ENCODE measurements at places on chromosomes 6 and 20.

DNA sequence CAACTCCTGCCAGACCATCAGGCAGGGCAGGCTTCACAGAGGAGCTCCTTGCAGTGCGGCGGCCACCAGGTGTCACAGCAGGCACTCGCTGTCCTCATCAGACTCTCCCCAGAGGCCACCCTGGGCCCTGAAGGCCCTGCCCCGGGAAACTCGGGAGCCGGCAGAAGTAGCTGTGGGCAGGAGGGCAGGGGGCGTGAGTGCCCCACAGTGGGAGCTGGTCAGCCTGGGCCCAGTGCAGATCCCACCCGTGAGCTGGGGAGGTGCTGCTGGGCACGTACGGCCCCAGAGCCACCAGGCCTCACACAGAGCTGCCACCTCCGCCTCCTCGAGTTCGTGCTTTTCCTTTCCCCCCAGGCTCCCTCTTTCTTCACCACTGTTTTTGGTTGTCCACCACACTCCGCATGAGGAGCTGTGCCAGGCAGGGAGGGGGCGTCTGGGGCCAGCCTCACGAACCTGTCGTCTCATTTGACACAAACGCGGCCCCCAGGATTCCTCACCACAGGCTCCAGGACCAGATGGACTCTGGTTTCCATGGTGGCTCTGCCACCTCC is 33.8 kb downstream of the FRMD1 start:
- no peak for DNase-seq

DNA sequence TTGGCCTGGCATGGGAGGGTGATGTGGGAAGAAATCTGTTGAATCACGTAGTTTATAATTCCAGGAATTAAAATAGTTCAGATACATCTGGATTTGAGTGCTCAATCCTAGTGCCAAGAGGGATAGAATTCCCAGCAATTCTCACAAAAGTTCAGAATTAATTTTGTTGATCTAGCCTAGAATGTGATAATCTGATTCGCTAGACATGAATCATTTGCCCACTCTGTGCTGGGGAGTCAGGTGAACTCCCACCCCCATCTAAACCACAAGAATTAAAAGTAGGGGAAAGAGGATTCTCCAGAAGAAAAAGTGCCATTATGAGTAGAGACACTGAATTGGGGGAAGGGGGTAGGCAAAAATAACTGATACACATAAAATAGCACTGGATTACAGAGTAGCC is 85.0 kb downstream of the LIN28B start:
- DNase-seq: no peak

GRCh38 chr20:57210911-57211280 is 55.5 kb downstream of the BMP7 start:
- DNase-seq: no peak

GRCh38 chr6:120005292-120005976 is 655.9 kb upstream of the MAN1A1 start:
- DNase-seq: no peak

DNA sequence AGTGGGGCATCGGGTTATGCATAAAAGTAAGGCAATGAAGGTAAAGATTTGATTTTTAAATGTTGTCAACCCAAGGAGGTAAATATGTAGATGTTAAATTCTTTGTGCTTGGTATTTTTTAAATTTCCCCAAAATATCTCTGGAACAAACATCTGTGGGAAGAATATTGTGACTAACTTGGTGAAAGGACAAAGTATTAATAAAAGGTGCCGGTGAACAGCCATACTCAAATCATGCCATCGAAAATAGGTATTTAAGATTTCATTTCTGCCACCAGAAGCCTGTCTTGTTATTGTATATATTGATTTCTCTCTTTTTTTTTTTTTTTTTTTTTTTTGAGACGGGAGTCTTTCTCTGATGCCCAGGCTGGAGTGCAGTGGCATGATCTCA is 12.6 kb upstream of the ZBTB2 start:
- no peak for DNase-seq

- DNase-seq: no peak
Observed at GRCh38 chr20:3890398-3890751, 1.2 kb downstream of the PANK2 start.

DNA sequence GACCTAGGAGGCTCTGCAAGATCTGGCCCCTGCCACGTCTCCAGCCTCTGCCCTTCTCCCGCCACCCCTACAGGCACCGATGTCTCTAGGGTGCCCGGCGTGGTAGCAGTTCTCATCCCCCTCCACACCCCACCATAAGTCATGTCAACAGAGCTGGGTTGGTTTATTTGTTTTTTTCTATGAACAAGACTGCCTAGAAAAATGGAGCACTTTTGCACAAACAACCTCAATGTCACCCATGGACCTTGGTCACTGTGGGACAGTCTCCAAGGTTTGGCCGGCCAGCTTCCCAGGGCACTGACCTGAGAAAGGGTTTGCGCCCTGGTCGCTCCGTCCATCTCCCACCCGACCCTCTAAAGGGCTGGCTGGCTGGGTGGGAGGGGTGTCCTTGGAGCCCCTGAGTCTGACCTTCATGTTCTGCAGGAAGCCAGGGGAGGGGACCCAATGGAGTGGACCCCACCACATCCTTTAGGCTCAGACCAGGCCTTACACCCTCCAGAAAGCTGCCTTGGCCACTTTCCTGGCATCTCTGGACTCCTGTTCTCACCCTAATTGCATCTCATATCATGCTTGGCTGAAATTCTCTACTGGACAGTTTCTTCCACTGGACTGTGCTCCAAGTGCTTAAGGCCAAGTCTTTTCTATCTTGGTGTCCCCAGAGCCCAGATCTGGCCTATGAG is 104.8 kb upstream of the PTPN1 start:
- no peak for DNase-seq

GRCh38 chr20:48759631-48760245 is 68.1 kb downstream of the PREX1 start:
- DNase-seq: no peak

DNA sequence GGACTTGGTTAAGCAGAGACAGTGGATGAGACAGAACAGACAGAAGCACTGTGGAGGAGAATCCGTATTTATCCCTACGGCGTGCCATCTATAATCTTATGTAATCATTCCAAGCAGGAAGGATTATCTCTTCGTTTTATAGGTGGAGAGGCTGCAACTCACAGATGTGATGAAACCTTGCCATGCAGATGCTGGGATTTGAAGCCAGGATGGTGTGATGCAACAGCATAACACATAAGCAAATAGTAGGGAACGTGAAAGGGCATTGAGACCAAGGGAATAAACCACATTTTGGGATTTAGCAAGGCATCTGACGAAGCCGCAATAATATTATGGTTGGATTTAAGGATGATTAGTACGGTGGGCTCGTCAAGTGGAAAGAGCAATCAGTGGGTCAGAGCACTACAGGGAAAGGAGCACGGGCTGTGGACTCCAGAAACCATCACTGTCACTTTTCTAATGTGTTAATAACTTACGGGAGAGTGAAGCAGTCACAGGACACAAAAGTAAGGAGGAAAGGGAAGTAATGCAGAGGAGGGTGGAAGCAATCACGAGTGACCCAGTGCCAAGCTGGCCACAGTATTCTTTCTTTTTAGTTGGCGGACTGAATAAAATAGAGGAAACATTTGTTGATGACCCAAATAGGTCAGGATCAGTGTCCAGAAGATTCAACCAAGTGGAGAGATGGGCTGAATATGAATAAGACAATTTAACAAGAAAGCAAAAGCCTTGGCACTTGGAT is 119.6 kb upstream of the EDN1 start:
- no peak for DNase-seq

GRCh38 chr6:129567374-129567773 is 142.6 kb downstream of the ARHGAP18 start:
- peak; percentile 36 for DNase-seq

- DNase-seq: no peak
Observed at GRCh38 chr6:7628479-7628878, 38.5 kb downstream of the SNRNP48 start.

DNA sequence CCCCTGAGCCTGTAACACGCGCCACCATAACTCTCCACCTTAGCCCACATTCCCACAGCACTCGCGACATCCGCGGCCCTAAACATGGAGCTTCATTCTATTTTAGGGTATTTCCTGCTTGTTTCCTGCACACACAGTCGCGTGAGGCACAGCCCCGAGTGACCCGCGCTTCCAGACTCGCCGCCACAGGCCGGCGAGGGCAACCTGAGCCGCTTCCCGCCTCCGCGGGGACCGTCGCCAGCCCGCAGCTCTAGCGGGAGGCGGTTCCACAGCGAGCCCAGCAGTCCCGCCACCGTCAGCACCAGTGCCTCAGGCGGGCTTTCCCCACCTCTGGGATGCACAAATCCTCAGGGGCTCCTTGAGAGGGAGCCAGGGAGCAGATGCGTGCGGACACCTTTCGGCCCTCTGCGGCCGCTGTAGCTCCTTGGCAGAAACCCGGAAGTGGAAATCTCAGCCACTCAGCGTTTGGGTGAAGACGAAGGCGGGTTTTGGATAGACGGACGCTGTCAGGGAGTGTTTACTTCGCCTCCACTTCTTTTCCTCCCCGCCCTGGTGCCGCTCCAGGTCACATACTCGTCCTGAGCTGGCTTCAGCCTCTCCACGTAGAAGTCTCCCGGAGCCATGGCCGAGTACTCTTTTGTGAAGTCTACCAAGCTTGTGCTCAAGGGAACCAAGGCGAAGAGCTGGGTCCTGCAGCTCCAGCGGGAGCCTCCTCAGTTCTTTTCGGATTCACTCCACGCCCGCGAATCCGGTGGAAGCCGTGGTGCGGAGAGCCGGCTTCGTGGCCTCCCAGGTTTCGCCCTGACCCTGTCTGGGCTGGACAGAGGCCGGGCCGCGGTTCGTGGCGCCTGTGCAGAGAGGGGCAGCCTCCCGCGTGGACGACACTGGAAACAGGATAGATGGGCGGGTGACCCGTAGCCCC is 2177.4 kb upstream of the DEFB115 start:
- peak; percentile 14 for DNase-seq

- no peak for DNase-seq
Observed at GRCh38 chr6:38901802-38902522, 146.6 kb upstream of the GLP1R start.

- DNase-seq: no peak
Observed at GRCh38 chr6:71599359-71599758, 287.0 kb upstream of the RIMS1 start.

GRCh38 chr6:140344142-140344913 is 969.9 kb upstream of the CITED2 start:
- no peak for DNase-seq

GRCh38 chr20:40268321-40269075 is 420.5 kb downstream of the MAFB start:
- DNase-seq: no peak

DNA sequence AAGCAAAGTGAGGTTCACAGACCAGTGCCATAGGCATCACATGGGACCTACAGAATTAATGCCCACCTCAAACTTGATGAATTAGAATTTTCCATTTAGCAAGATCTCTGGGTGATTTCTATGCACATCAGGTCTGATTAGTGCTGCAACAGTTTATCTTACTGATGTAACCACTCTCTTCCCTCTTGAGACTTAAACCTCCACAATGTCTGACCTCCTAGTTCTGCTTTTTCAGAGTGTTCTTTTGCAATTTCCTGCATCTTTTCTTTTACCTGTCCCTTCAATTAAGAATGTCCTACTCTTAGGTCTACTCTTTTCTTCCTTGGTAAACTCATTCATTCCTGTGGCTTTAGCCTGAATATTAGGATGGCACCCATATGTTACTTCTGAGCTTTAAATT is 615.3 kb downstream of the TFAP2A start:
- no peak for DNase-seq

GRCh38 chr6:41679696-41680095 is 41.4 kb downstream of the MDFI start:
- no peak for DNase-seq

GRCh38 chr6:98366371-98366770 is 468.0 kb upstream of the POU3F2 start:
- no peak for DNase-seq

DNA sequence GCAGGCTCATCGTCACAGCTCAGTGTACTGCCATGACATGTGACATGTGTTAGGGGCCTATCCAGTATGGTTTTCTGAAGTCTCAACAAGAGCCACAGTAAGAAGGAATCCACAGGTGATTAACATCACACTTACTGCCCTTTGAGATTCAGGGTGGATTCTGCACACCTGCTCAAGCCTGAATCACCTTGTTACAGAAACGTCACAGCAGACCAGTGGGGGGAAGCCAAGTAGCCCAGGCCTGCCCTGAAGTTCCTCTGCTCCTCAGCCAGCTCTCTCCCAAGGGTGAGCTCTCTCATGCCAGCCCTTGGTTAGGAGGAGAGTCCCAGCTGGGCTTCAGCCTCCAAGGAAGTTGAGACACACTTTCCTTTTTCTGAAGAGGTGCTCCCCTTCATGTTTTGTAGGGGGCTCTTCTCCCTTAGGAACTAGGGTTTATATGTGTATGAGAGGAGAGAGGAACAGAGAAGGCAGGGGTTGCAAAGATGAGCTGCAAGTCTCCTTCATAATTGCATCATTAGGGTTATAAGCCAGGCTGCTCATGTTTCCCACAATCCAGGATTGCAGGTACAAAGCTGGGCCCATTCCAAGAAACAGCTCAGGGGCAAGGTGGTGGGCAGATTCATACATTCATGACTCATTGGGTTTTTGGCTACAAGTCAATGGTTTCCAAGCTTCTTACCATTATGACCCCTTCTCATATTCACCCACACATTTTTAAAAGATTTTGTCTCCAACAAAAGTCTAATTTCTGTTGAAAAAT is 11.6 kb downstream of the GSS start:
- DNase-seq: no peak

DNA sequence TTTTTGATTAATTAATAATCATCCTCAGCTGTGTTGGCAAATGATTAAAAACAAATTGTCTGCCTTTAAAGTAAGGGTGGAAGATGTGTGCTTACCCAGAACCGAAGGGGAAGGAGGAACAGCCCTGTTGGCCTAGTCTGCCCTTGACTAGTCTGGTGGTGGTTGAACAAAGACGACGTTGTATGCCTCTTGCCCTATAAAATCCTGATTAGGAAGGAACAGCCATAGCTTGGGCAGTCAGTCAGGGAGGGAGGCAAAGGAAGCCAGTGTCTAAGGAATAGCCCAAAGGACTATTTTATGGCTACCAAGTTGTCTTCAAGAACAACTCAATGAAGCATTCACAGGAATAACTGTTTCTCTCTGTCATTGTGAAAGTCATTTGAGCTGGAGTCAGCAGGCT is 70.7 kb downstream of the PRDM1 start:
- no peak for DNase-seq

- DNase-seq: no peak
Observed at GRCh38 chr6:106184629-106185028, 98.5 kb downstream of the PRDM1 start.

GRCh38 chr6:73665686-73666319 is 12.0 kb upstream of the SLC17A5 start:
- no peak for DNase-seq

DNA sequence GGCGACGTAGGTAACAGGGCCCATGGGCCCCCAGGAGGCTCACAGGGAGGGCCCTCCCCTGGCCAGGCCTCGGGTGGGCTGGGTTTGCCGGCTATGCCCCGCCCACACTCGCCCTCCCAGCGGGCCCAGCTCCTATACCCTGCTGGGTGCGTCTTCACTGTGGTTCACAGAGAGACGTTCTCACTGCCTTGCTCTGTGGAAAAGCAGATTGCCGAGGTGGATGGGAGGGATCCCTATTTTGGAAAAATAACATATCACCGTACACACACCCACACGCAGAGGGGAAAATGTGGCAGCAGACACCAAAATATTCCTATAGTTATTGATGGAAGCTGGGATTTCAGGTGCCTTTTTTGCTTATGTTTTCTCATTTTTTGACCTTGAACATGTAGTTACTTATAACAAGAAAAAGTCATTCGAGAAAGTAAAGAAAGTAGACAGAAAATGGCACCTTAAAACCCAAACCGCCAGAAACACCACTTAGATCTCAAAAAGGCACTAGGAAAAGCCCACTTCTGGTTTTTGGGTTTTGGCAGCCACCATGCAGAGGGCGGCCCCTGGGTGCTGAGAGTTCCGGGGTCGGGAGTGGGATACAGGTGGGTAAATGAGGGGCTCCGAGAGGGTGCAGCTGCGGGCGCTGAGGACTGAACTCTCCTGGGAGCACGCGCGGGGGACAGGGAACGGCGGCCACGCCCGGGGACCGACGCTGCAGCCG is 49.4 kb downstream of the TMEM242 start:
- DNase-seq: peak; percentile 67

Data from stimulated activated CD4-positive, alpha-beta T cell treated with anti-CD3 and anti-CD28 coated beads, Interleukin-4, amount 100 ng/mL, for 4 hours (primary cell).